T-cell (primary cell): ENCODE measurements at places on chromosomes 16 and 17.

GRCh38 chr17:74555427-74555940, 9.6 kb upstream of the CD300C start:
- DNase-seq: no peak

DNA sequence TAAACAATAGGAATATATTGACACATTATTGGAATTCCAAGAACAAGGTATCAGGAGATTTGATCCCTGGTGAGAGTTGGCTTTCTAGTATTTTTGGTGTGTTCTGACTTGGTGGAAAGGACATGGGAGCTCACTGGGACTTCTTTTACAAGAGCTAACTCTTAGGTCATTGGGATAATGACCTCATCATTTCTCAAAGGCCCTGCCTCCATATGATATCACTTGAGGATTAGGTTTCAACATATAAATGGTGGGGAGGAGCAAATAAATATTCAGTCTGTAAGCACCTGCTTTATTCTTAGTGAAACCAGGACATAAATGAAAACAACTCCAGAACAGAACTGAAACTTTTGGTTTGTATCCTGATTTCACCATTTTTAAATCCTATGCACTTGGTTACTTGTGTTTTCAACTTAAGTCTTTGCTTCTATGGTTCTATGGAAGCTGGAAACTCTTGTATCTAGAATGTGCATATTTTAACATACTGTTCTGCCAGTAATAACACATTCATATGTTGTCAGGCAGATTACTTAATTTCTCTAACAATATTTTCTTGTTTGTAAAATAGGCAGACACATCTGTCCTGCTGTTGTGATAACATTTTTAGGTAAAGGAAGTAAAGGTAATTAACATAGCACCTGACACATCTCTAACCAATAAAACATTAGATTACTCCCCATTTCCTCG, 1527.7 kb upstream of the CDH8 start:
- DNase-seq: no peak

GRCh38 chr16:23114131-23114904, 34.9 kb downstream of the USP31 start:
- DNase-seq: no peak

- DNase-seq: no peak
Observed at GRCh38 chr17:54968988-54969332, 395 bp downstream of the STXBP4 start.

- DNase-seq: no peak
Observed at GRCh38 chr17:2704890-2705248, 6.7 kb downstream of the CLUH start.

DNA sequence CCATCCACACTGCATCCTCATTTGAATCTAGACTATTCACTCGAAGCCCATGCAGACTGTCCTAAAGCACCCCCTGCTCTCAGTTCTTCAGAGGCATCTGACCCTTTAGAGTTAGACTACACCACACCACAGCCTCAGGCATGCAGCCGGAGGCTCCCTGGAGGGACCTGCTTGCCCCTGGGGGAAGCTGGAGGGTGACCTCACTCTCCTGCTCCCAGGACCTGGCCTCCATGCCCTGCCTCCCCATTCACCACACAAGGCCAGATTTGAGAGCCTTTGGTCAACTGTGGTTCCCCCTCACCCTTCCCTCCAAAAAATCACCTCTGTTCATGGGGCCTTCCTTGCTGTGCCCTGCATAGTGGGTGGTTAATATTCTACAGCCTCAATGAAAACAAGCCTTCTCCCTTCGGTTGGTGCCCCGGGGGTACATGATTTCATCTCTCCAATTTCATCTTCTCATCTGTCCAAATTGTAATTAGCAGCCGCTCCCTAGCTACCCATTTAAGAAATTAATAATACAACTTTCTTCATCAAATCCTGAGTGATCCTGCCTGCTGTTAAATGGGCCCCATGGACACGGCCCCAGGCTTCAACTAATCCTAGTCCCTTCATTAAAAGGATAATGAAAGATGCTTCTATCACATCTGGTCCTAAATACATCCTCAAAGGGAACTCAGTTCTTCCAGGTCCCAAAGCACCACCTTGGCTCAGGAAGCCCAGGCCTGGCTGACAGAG, 24.4 kb downstream of the ABCC12 start:
- DNase-seq: no peak

GRCh38 chr16:53666786-53667415, 36.8 kb downstream of the RPGRIP1L start:
- DNase-seq: no peak

DNA sequence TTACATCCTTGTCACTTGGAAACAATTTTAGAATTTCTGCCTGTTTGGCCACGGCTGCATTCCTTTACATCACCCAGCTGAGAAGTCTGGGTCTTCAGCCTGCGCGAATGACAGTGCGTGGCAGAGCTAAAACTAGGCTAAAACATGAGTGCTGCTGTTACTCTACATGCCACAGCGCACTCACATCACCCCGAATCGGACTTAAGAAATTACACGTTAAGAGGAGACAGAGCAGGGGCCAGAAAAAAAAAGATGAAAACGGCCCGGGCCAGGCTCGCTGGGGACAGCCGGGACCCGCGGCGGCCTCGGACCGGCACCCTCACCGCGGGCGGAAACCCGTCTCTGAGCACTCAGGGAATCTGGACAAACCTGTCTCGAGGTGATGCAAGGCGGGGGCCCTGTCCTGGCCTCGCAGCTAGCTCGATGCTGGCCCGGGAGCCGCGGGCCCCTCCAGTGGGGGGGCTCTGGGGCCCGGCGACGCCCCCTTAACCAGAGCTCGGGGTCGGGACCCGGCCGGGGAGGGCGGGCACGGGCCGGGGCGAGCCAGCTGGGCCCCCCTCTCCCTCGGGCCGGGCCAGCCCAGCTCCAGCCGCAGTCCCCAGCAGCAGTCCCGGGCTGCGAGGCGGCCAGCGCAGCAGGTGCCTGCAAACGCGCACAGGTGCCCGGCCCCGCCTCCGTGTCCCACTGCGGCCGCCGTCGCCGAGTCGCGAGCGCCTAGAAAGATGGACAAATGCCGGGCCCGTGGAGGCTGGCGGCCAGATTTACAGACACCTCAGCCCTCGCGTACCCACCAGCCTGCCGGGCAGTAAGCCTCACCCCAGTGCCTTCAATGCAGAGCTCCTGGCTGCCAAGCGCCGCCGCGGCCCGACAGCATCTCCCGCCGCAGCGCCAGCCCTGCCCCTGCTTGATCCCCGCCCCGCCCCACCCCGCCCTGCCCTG, at the start of gene AKTIP:
Gene AKTIP, minus strand, starts transcription at position 879 of the 939 bp plus-strand sequence. CDS start 2,950 bp downstream, outside the sequence.
- DNase-seq: peak; percentile 27

- no peak for DNase-seq
Observed at GRCh38 chr16:25413975-25414374, 156.3 kb upstream of the ZKSCAN2 start.

GRCh38 chr16:49890876-49891275, 35.0 kb upstream of the ZNF423 start:
- no peak for DNase-seq

DNA sequence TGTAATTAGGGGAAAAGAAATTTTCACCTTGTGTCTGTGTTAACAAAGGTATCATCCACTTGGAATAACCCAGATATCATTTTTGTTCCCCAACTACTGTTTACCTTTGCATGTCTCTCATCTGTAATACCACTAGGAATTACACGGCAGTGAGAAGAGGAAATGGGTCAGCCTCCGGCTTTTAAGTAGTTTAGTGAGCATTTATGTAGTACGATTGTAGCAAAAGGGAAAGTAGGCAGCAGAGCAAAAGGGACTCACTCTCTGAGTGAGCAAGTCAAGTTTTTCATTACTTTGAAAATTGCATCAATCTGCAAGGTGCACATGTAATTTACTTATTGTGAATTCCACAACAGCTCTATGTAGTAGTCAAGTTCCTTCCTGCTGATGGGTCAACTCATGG, 11.2 kb downstream of the PHF12 start:
- no peak for DNase-seq

DNA sequence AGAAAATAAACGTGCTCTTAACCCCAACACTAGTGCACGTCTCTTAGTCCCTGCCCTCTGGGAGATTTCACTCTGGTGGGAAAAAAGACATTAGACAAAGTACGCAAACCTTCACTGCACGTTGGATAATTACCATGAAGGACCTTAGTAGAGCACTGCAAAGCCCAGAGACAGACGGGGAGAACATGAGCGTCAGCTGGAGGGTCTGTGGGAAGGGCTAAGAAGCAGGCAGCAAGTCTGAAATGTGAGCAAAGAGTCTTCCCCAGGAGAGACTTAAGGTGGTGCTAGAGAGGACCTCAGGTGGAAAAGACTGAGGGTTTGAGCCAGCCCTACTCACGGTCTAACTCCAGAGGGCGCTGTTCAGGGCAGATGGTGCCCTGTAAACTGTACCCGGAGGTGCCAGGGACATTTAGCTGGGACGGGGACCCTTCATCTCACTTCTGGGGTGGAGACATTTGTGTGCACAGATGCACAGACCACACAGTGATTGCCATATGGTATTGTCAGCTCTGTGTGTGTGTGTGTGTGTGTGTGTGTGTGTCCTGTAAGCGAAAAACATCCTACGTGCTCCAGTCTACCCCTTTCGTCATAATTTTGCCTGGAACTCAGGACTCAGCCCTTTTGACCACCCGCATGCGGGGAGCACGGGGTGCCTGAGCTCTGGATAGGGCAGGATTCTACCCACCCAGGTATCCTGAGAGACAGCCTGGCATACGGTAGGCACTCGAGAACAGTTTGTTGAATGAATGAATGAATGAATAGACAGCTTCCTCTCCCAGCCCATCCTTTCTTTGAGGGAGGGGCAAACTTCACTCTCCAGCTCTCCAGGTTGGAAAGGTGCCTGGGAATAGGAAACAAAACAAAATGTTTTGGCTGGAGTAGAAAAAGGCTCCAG, 10.1 kb upstream of the STAC2 start:
- DNase-seq: peak; percentile 35

DNA sequence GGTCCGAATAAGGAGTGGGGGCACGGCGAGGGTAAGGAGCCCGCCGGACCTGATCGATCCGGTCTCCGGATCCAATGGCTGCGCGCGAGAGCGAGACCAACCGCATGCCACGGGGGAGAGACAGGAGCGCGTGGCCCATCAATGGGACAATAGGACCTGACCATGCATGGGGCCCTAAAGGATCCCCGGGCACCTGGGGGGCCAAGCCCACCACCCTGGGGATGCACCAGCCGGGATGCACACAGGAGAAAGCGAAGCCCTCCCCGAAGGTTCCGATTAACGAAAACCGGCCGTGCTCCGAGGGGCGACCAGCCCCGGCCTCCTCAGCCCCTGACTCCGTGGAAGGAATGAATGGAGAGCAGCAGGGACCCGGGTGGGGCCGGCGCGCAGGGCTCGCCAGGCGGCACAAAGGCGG, 525 bp downstream of the JPT1 start:
- DNase-seq: no peak

DNA sequence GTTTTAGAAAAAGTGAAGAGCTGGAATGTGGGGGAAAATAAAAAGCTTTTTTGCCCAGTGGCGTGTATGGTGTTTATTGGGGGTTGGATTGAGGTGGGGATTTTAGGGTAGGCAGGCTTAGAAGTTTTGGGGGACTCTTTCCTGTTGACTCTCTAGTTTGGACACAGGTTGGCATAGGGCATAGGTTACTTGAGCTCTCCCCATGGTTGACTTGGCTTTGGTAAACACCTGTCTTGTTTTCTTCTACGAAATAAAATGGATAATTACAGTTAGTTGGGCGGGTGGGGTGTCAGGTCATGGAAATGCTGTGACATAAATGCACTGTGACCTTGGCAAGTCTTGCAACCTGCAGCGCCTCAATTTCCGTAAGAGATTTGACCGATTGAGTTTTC, 680 bp upstream of the TAOK2 start:
- no peak for DNase-seq

GRCh38 chr17:47660064-47660492, 10.4 kb downstream of the KPNB1 start:
- DNase-seq: no peak

- DNase-seq: no peak
Observed at GRCh38 chr17:76131692-76132573, 9.1 kb downstream of the FOXJ1 start.

DNA sequence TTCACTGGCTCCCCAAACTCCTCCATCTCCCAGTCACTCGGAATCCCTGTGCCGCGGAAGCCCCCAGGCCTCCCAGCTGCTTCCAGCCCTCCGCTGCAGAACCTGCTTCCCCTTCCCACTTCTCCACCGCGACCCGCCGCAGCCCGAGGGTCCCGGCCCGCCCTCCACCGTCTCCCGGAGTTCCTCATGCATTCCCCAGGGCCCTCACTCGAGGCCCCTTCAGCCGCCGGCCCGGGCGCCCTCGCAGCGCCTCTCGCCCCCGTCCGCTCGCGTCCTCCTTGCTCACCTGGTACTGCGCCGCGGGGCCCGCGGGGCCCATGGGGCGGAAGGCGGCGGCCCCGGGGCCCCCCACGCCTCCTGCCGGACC, 329 bp downstream of the SMARCD2 start:
- no peak for DNase-seq

GRCh38 chr16:56425439-56425832, at the start of gene AMFR:
Gene AMFR, minus strand, starts transcription at chr16:56425545. Its CDS starts 218 bp downstream, at chr16:56425327.
- peak; percentile 66 for DNase-seq

GRCh38 chr17:313911-314613, 38.5 kb downstream of the RPH3AL start:
- no peak for DNase-seq

GRCh38 chr16:12569061-12569460, 234.6 kb downstream of the CPPED1 start:
- no peak for DNase-seq

- DNase-seq: no peak
Observed at GRCh38 chr17:64951877-64952276, 32.6 kb upstream of the LRRC37A3 start.

GRCh38 chr16:66342294-66342900, 24.1 kb upstream of the CDH5 start:
- no peak for DNase-seq

- no peak for DNase-seq
Observed at GRCh38 chr16:78060809-78061208, 38.5 kb downstream of the CLEC3A start.

GRCh38 chr16:57041182-57042156, 50.9 kb upstream of the CPNE2 start:
- DNase-seq: peak; percentile 81

GRCh38 chr17:11486101-11486867, 112.0 kb upstream of the DNAH9 start:
- no peak for DNase-seq

- no peak for DNase-seq
Observed at GRCh38 chr17:76268991-76269981, 4.1 kb downstream of the UBALD2 start.

GRCh38 chr16:47571049-47571448, 109.9 kb downstream of the PHKB start:
- DNase-seq: no peak

DNA sequence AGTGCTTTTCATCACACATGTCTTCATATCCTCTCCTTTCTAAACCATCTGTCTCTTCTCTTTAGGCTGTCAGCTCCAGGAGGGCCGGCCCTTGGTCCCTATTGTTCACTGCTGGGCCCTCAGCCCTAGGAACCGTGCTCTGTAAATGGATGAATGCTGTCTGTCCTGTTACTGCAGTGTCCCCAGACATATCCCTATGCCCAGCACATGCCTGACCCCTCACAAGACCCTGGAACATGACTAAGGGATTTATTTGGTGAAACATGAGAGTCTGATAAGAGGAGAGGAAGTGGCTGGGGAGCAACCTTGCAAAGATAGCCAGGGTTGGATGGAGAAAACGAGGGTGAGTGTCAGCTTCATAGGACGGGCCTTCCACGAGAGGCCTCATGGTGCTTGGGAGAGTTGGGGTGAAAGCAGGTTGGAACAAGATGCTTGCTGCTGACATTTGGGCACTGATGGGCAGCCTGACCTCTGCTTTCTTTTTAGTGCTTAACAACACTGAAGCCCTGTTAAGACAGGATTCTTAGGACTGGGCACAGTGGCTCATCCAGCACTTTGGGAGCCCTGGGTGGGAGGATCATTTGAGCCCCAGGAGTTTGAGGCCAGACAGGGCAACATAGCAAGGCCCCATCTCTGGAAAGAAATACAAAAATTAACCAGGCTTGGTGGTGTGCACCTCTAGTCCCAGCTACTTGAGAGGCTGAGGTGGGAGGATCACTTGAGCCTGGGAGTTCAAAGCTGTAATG, 39.0 kb downstream of the ABCC1 start:
- DNase-seq: no peak
